SK-N-SH (cell line): ENCODE measurements at places on chromosomes 16 and 17. TPM values are rescaled to one million over a fixed set of nuclear protein-coding genes. Genes with fewer than 3 reads are reported as not detected.
A peak's percentile ranks its signal among the peaks of the same experiment; 100 is the strongest.

- DNase-seq: peak; percentile 63
Measured at GRCh38 chr16:58027161-58027915, 1.8 kb downstream of the MMP15 start.

BRICD5 gene
- polyA plus RNA-seq: 2.3 and 3.4 TPM in 2 replicates

DNA sequence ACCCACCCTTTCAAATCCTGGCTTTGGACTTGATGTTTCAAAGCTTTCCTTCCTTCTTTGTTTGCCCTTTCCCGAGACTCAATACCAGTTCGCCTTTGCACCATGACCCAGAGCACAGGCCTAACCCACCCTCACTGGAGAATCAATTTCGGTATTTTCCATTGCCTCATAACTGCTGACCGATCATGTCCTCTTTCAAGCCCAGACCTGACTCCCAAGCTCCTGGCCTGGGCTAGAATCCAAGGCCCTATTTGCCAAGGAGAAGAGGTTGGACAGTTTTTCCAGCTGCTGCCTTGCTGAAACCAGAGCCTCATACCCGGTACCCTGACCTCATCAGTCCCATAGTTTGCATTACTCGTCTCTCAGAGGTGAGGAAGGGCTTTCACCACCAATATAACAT, 35.3 kb upstream of the HELZ start:
- DNase-seq: no peak

- DNase-seq: no peak
Measured at GRCh38 chr16:88735616-88736015, 29.3 kb downstream of the CTU2 start.

KRT28 gene
- polyA plus RNA-seq: not detected in 2 replicates

DNA sequence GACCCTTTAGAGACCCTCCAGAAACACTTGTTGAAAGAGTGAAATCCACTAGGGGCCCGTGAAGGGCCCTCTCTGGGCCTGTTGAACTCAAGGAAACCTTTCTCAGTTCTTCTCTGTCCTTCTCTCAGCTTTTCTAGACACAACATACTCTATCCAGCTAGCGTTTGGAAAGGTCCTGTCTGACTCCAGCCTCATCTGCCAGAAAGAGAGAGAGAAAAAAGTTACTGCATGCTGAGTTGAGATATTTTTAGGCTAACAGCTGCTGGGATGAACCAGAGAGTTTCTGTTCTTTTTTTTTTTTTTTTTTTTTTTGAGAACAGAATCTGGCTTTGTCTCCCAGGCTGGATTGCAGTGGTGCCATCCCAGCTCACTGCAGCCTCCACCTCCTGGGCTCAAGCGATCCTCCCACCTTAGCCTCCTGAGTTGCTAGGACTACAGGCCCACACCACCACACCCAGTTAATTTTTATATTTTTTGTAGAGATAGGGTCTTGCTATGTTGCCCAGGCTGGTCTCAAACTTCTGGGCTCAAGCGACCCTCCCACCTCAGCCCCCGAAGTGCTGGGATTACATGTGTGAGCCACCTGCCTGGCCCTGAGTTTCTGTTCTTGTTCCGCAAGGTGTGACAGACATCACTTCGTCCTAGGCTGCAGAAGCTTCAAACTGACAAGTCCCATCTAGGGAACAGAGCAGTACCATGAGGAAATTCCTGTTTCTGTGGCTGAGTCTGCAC, 14.9 kb upstream of the TEX2 start:
- DNase-seq: no peak
